ENCODE measurements at places on chromosomes 16 and 17.

DNA sequence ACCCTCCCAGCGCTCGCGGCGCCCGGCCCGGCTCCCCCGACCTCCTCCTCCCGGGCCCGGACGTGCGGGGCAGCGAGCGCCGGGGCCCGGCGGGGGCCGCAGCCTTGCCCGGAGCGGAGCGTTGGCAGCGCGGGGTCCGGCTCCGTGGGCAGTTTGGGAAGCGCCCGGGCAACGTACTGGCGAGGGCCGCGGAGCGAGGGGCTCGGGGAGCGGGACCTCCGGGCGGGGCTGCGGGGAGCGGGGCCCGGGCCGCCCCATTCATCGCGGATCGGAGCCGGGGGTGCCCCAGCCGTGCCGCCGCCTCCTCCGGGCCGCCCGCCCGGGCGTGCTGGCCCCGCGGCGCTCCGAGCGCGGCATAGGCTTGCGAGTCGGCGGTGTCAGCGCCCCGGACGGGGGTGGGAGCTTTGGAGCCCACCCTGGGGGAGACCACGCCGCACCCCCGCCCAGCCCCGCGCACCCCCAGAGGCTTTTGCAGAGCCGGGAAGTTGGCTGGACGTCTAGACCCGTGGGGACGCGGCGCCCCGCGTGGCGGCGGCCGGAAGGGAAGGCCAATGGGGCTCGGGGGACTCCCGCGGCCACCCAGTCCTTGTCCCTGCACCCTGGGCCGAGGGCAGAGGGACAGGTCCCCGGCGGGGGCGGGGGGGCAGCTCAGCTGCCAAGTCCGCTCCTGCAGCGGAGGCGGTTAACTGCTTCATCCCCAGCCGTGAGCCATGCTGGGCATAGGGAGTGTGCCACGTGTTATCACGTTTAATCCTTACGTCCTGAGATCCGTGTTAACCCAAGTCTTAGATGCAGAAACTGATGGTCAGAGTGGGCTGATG lies 852 bp downstream of the ZNF469 start:
- DNase-seq: no peak

DNA sequence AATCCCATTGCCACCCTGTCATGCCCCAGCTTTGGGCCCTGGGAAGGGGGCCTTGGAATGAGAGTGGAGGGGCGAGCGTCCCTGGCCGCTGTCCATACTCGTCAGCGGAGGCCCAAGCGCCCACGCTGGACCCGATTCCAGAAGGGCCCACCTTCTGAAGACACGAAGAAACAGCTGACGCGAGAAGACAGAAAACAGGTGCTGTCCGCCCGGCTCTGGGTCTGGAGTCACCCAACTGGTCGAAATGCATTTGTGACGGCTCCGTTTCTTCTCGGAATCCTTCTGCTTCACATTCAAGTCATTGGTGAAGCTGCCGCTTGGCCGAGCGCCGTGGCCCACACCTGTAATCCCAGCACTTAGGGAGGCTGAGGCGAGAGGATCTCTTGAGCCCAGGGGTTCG lies 52.9 kb upstream of the PVALEF start:
- no peak for DNase-seq

DNA sequence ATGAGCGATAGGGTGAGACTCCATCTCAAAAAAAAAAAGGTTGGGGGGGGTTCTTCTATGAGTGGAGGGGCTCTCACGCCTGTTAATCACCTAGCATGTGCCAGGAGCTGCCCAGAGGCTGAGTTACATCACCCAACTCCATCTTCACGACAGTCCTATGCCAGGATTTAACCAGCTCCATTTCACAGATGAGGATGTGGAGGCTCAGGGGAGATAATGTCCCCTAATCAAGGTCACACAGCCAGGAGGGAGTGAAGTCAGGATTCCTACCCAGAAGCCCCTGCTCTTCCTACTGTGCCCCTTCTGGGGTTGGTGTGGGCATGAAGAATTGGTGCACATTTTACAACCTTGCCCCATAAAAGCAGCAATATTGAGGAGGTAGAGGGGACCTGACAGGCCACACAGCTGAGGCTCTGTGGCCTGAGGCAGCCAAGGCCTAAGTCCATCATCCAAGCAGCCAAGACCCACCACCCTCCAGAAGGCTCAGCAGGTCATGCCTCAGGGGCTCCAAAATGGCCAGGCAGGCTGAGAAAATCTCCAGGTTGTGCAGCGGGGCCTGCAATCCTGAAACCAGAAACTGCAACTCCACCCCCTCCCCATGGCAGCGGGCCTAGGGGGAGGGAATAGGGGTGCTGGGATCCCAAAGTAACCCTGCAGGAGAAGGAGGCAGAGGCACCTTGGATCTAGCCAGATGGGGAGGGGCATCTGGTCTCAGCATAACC lies 6.9 kb downstream of the PPY start:
- no peak for DNase-seq

DNA sequence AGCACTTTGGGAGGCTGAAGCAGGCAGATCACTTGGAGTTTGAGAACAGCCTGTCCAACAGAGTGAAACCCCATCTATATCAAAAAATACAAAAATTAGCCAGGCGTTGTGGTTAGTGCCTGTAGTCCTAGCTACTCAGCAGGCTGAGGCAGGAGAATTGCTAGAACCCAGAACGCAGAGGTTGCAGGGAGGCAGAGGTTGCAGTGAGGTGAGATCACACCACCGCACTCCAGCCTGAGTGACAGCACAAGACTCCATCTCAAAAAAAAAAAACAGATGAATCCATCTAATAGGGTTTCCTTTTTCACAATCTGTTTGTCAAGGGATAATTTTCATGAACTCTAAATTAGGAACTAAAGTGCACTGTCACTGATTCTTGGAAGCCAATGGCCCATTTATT lies 99.0 kb downstream of the PARN start:
- DNase-seq: no peak

DNA sequence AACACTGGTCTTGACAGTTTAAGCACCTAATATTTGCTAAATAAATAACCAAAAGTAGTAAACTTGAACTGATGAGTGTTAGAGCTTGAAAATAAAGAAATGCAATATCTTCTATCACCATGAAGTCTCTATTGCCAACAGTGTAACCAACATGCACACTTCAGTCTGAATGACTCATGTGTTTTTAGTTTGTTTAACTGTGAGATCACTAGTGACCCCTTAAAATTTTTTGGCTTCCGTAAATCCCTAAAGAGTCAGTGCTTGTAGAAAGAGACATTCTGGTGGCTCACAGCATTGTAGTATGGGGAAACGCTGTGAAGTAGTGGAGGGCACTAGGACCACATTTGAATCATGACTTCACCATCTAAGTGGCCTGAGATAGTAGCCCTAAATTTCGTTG lies 341.1 kb downstream of the PMP22 start:
- DNase-seq: no peak

GRCh38 chr17:8955021-8955959 lies 10.2 kb downstream of the PIK3R5 start:
- DNase-seq: no peak

DNA sequence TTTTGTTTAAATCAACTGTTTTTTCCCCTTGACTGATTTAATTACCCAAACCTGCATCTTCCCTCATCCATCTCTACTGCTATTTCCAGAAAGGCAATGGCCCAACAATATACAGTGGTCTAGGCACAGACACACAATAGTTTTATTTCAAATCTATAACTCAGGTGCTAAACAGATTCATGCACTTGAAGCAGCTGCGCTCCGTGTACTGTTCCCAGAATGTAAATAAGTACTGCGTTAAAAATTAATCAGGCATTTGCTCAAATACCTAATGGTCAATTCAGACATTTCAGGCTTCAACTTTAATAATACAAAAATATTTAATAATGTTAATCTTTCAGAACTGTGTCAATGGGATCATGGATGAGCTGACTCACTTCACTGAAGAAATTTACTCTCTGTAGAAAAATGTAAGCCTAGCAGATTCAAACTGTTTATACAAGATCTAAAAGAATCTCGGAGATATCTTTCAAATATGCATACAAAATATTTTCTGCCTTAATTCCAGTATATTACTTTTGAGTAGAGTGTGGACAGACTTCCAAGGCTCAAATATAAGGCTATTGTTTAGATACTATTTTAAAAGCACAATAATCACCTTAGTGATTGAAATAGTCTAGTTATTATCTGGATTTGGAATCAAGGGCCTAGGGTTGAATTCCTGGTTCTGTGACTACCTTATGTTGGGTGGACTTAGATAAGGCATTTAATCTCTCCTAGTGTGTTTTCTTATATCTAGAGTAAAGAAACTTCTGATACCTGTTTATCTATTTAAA lies 97.4 kb upstream of the PSMD7 start:
- DNase-seq: no peak

- no peak for DNase-seq
These were observed at the start of gene TNS4 for GRCh38 chr17:40501499-40501911. Gene TNS4, minus strand, starts transcription at chr17:40501623. Its CDS starts 5,198 bp downstream, at chr17:40496425.

DNA sequence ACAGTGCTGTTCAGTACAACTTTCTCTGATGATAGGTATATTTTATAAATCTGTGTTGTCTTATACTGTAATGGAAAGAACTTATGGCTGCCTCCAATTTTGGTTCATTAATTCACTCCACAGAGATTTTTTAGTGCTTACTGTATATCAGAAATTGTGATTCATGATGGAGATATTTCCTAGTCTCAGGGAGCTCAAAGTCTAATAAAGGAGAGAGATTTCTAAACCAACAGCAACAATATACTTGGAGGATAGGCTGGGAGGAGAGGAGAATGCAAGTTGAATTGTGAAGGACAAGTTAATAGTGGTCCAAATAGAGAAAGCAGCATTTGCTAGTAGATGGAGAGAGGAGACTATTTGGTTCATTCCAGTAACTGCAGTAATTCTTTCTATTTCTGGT lies 63.5 kb downstream of the TANC2 start:
- no peak for DNase-seq

- DNase-seq: no peak
These were observed 615 bp upstream of the SREBF1 start for GRCh38 chr17:17837380-17837821.
